ENCODE measurements at places on chromosomes 1 and 21.

DNA sequence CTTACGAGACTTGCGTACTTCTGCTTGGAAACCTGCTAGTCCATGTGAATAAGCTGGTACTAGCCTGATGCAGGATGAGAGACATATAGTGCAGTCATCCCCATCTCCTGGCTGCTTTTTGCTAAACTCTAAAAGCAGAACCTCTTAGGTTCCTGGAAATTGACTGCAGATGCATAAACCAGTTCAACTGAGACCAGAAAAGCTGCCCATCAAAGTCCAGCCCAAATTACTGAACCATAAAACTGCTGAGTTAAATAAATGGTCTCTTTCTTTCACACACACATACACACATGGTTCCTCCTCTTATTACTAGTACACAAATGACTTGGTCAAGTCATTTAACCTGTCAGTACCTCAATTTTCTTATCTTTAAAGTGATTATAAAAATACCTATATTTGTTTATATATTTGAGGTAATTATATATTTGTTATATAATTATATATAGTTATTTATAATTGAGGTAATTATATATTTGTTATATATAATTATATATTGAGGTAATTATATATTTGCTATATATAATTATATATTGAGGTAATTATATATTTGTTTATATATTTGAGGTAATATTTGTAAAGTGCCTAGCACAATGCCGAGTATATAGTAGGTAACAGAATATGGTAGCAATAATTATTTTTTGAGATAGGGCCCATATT lies 25.2 kb upstream of the RABGAP1L start:
- no peak overlapping the region for H3K4me3 ChIP-seq
- no peaks in the 10 kb centered on the region for H3K36me3 ChIP-seq
- no peak for DNase-seq
- no peak overlapping the region for H3K27ac ChIP-seq
- H3K4me1 ChIP-seq: no peaks in the 10 kb centered on the region
- H3K27me3 ChIP-seq: no peaks in the 10 kb centered on the region

DNA sequence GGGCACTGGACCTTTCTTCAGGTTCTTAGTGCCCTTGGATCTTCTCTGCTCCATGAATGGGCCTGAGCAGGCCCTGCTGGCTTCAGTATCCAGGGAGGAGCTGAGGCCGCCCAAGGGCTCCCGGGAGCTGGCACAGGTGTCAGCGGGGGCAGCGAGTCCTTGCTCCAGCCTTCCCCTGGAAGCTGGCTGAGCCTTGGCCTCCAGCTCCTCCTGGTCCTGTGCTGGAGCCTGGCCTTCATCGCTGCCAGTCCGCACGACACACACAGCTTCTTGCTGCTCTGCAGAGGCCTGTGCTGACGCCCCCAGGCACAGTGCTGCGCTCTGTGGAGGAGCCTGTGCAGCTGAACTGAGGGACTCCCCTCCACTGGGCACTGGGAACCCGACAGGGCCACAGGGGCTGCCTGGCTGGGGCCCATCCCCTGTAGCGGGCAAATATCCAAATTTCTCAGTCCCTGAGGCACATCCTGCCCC lies 1.7 kb downstream of the SPOCD1 start:
- DNase-seq: no peak
- no peak overlapping the region for H3K4me3 ChIP-seq
- no peaks in the 10 kb centered on the region for H3K36me3 ChIP-seq
- peaks cover 12% of the 10 kb centered on the region for H3K4me1 ChIP-seq
- H3K27me3 ChIP-seq: no peaks in the 10 kb centered on the region
- H3K27ac ChIP-seq: no peak overlapping the region

DNA sequence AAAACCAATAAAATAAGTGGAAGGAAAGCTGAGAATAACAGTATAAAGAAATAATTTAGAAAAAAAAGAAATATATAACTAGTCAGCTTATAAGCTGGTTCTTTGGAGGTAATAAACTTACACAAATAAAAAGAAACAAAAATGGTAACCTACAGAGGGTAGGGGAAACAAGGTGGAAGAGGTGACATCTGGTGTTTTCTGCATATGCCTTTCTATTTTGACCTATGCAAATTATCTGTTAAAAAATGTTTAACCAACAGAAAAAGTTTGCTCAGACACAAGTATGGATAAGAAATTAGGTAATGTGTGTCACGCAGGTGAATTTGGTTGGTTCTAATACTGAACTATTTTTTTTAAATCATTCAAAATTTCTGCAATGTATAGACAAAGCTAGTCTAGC lies 53.6 kb upstream of the DMRTA2 start:
- no peak overlapping the region for H3K27ac ChIP-seq
- no peak for DNase-seq
- H3K4me1 ChIP-seq: no peaks in the 10 kb centered on the region
- no peak overlapping the region for H3K4me3 ChIP-seq
- H3K27me3 ChIP-seq: no peaks in the 10 kb centered on the region
- peaks cover 17% of the 10 kb centered on the region for H3K36me3 ChIP-seq

- no peaks in the 10 kb centered on the region for H3K36me3 ChIP-seq
- H3K27me3 ChIP-seq: no peaks in the 10 kb centered on the region
- H3K27ac ChIP-seq: no peak overlapping the region
- DNase-seq: no peak
- H3K4me3 ChIP-seq: no peak overlapping the region
Observed at GRCh38 chr1:178953034-178953433, 72.7 kb upstream of the FAM20B start.

GRCh38 chr1:112033439-112034120 lies 44.1 kb upstream of the KCND3 start:
- no peak overlapping the region for H3K27ac ChIP-seq
- no peaks in the 10 kb centered on the region for H3K4me1 ChIP-seq
- H3K27me3 ChIP-seq: peaks cover 8% of the 10 kb centered on the region
- H3K36me3 ChIP-seq: no peaks in the 10 kb centered on the region
- DNase-seq: no peak

- H3K4me1 ChIP-seq: no peaks in the 10 kb centered on the region
- H3K27me3 ChIP-seq: no peaks in the 10 kb centered on the region
- H3K4me3 ChIP-seq: no peak overlapping the region
- H3K36me3 ChIP-seq: no peaks in the 10 kb centered on the region
- no peak for DNase-seq
Observed at GRCh38 chr1:216794586-216794985, 71.4 kb upstream of the ESRRG start.
